ENCODE measurements at places on chromosomes 1 and 21.

- no peak for DNase-seq
These were observed 8.3 kb upstream of the TRABD2B start for GRCh38 chr1:48005253-48006117.

DNA sequence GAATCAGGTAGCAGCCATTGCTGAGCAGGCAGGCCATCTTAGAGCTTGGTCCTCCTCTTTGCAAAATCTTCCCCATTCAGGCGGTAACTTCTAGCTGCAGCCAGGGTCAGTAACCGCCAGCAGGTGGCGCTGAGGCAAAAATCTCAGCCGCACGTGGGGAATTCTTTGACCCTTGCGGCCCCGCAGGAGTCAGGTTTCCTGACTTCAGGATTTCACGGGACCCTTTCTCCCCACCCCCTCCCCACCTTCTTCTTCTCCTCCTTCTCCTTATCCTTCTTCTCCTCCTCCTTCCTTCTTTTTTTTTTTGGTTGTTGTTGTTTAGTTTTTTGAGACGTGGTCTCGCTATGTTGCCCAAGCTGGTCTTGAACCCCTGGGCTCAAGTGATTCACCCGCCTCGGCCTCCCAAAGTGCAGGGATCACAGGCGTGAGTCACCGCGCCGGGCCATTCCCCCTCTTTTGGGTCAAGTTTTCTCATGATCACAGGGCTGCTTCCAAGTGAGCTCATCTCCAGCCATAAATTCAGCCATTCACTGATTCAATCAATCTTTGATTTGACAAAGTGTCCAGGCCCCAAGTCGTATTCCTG lies 33.4 kb upstream of the TENT5B start:
- DNase-seq: no peak

- DNase-seq: no peak
These were observed 310.9 kb downstream of the NTNG1 start for GRCh38 chr1:107451715-107452114.

DNA sequence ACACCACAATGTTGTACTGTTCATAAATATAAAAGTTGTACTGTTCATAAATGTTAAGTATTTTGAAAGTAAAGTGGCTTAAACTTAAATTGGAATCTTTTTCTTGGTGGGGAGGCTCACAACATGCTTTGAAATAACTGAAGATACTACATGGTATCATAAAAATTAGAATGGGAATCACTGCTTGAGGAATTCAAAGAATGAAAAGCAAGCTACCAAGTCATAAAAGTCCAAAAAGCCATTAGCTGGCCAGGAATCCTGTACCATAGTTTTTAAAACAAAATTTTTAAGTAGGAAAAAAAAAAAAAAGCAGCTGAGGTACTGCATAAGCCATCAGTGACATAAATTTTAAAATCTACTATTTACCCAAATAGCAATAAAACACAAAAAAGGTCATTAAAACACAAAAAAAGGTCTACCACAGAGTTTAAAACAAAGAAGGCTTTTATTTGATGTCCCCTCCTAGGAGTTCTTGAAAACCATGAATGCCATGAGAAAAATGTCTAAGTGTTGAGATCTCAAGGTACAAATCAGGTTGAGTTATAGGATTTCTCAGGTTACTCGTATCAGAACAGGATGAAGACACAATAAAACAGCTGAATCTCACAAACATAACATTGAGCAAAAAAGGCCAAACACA lies 8.6 kb downstream of the ZZZ3 start:
- no peak for DNase-seq
